Thyroid gland (tissue), 4 donors: ENCODE measurements at places on chromosomes 2 and 18.

DNA sequence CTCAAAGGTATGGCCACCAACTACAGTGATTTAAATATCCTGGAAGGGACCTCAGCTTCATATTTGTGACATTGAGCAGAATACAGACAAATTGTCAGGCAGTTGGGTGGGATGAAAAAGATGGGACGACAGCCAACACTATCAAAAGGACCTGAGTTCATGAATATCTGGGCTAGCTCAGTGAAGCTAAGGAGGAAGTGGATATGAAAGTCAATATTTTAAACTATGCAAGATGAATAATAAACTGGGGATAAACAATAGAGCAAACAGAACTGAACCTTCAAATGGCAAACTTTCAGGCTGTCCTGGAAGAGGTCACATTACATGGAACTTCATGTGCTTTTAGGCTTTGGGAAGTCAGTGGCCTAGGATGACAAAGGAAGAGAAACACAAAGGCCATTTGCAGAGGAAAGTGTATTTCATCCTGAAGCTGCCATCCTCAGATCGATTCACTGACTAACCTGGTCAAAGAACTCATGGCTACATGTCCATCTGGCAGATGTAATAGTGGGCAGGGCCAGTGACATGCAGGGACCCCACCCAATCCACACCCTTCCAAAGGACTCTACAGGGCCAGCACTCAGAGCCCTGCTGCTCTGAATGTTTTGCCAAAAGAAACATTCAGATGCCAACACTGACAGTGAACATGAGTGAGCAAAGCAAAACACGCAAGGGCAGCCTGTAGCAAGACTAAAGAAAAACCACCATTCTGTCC lies 175.7 kb downstream of the ETAA1 start:
- DNase-seq, result no peak

GRCh38 chr2:9135822-9136558 lies 70.6 kb upstream of the ASAP2 start:
- no peak for DNase-seq

DNA sequence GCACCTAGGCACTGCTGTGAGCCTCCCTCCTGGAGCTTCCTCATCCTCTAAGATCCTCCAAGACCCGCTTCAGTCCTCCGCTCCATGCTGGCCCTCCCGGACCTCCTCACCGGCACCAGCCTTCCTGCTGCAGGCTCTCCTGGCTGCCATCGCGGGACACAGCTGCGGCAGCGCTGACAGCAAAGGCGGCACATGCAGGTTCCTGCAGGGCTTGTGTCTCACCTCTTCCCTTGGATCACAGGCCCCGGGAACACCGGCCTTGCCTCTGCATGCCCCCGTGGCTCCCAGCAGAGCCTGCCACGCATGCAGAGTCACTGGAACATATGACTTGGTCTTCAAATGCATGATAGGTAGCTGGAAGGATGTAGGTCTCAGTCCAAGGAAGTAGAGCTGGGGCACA lies 67.2 kb downstream of the PTGR3 start:
- DNase-seq, result no peak

DNA sequence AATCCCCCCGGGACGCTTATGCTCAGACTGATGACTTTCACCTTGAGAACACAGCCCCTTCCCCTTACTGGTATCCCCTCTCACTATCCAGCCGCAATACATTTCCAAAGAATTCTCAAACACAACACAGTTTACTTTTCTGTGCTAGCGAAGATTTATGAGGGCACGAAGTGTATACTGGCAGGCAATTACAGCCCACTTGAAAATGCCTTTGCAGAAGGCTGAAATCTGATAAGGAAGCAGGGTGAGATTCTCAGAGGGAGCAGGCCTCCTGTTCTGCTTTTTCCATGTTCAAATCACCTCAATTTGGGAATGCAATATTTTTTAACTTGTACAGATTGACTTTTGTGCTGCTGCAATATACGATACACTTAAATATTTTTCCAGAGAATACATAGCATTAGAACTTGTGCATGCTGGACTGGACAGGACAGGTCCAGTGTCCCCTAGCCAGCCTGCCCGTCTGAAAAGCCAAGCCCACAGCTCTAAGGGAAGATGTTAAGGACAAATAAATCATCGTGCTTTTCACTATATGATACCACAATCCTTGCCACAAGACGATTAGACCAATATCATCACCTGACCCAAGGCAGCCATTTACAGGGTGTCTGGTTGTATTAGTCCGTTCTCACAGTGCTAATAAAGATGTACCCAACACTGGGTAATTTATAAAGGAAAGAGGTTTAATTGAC lies 262.1 kb downstream of the EPHA4 start:
- peak; percentile 12 for DNase-seq

GRCh38 chr2:195414537-195415100 lies 242.4 kb upstream of the SLC39A10 start:
- no peak for DNase-seq

GRCh38 chr18:13227910-13228309 lies 9.3 kb downstream of the LDLRAD4 start:
- no peak for DNase-seq

- DNase-seq, result no peak
Measured at GRCh38 chr2:177573120-177573519, 180.5 kb downstream of the AGPS start.

GRCh38 chr2:128473175-128474035 lies 154.7 kb upstream of the HS6ST1 start:
- peak; percentile 46 for DNase-seq
